ENCODE measurements at places on chromosomes 3 and 15. TPM values are rescaled to one million over a fixed set of nuclear protein-coding genes. Genes with fewer than 3 reads are reported as not detected.

Gene CGNL1
- 27.1 TPM for total RNA-seq

Gene SYNPR
- total RNA-seq = not detected

DNA sequence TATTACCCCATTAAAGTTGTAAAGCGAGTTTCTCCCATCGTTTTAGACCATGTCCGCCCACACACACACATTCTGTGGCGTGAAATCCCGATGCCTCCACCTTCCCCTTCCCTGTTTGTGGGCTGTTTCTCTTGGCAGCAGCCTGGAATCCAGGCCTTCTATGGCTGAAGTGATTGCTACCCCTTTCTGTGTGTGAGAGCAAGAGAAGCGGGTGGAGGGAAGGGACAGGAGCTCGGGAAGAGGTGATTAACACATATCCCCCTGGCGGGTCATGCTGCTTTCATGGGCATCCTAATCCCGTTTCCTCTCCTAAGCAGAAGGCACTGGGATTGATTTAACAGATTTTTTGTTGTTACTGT is 283.8 kb upstream of the RGMA start:
- no peak for DNase-seq

GRCh38 chr15:38053205-38053604 is 118.8 kb downstream of the TMCO5A start:
- DNase-seq = no peak

- no peak for DNase-seq
Observed at GRCh38 chr15:99556011-99556410, 9.8 kb upstream of the MEF2A start.

DNA sequence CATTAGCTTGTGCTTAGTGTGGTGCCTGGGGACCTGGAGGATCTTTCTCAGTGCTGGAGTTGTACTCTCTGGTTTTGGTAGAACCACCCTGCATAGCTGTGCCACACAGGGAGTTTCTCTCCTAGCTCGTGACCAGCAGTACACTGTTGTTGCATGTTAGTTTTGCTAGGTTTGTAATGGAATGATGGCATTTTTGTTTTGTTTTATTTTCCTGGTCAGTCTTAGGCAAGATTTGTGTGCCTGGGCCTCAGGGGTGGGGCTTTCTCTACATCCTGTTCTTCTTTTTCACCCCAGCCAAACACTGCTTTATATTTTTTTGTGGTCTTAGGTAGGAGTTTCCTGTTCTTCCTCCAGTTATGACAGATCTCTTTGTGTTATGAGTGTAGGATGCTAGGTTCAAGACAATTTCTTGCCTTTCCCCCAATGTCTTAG is 534.5 kb upstream of the KCNMB2 start:
- DNase-seq = no peak

DNA sequence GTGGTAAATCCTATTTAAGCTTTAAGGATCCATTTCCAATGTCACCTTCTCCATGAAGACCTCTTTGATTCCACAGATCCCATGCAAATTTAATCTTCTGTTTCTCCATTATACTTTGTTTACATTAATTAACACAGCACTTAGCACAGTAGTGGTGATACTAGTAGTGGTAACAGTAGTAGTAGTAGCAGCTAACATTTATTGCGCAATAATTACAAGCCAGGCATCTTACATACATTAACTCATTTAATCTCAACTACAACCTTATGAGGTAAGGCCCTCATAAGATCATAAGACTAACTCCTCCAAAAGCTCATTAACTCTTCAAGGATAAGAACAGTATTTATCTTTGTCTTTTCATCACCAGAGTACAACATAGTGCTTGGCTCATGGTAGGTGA is 54.8 kb upstream of the FSIP1 start:
- DNase-seq = no peak

DNA sequence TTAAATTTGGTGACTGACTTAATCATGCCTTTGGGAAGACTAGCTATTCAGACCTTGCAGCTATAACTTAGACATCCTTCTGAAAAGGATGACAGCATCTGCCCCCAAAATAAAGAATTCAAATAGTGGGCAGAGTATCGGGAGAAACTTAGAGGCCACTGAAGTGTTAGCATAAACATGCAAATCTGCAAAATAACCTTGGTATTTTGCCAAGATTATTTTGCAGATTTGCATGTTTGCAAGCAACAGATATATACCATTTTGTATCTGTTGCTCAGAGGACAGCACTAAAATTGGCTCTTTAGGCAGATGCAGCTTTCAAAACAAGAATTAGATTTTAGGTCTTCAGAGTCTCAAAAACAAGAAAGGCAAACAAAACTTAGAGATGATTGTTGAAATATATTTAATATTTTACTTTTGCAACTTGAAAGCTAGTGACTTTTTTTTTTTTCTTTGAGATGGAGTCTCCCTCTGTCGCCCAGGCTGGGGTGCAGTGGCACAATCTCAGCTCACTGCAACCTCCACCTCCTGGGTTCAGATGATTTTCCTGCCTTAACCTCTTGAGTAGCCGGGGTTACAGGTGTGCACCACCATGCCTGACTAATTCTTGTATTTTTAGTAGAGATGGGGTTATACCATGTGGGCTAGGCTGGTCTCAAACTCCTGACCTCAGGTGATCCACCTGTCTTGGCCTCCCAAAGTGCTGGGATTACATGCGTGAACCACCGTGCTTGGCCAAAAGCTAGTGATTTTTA is 47.8 kb downstream of the KBTBD8 start:
- no peak for DNase-seq

DNA sequence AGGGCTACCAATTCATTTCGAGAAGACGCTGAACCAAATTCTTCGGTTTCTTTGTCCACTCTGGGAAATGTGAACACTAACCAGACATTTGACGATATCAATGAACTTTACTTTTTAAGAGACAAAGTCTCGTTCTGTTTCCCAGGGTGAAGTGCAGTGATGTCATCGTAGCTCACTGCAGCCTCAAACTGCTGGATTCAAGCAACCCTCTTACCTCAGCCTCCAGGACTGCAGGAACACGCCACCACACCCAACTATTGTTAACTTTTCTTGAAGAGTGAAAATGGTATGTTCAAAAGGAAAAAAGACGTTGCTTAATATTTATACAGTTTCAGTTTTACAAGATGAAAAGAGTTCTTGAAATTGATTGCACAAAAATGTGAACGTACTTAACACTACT is 30.6 kb downstream of the MB21D2 start:
- DNase-seq = peak; percentile 58

DNA sequence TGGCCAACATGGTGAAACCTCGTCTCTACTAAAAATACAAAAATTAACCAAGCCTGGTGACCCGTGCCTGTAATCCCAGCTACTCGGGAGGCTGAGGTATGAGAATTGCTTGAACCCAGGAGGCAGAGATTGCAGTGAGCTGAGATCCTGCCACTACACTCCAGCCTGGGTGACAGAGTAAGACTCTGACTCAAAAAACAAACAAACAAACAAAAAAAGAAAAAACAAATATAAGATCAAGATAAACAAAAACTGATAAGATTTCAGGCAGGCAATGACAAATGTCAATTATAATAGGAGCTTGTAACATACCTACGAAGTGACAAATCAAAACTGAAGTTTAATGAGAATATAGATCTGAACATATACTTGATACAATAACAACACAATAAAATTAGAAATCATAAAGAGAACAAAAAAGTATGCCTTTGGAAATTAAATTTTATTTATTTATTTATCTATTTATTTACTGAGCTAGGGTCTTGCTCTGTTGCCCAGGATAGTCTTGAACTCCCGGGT is 70.4 kb downstream of the FAIM start:
- DNase-seq = no peak

Gene IGF2BP2
- total RNA-seq = 130 TPM

Gene CFAP100
- total RNA-seq = not detected

DNA sequence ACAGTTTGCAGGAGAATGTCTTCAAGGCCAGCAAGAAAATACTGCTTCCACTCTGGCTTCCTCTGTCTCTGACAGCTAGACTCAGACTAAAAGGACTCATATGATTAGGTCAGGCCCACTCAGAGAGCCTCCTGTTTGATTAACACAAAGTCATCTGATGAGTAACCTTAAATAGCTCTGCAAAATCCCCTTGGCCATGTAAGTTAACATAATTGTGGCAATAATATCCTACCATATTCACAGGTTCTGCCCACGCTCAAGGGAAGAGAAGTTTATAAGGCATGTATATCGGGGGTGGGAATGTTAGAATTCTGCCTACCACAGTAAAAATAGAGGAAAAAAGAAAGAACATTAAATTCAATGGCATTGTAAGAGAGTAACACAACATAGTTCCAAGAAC is 20.6 kb upstream of the HHATL start:
- no peak for DNase-seq

GRCh38 chr3:46087871-46088270 is 60.6 kb upstream of the XCR1 start:
- no peak for DNase-seq

DNA sequence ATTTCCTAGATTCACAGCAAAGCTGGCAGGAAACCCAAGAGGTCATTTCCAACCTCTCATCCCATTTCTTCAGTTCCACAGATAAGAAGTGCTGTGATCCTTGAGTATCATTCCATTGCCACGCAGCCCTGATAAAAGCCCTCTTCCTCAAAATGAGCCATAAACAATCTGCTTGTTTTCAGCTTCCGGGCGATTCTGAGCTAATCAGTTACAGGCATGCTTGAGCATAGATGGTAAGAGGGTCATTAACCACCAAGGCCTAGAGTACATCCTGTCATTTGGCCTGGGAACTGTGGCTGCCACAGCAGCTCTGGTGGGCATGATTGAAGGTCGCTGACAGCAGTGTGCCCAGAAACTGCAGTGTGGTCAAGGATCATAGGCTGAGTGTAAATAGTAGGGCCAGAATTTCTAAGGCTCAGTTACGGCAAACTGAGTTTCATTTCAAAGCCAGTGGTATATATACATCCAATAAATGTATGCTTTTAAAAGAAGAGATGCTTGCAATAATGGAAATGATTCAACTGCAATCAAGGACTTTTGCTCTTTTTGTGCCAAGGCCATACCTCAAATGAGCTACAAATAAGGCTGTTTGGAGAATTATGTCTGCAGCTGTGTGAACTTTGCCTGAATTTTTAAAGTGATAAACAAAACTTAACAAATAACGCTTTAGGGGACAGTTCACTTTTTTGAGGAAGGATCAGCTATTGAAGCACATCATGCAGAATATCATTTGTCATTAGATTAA is 47.3 kb downstream of the P3H2 start:
- DNase-seq = peak; percentile 25

Gene ACAN
- total RNA-seq = not detected

Gene MYZAP
- total RNA-seq = 8.1 TPM

DNA sequence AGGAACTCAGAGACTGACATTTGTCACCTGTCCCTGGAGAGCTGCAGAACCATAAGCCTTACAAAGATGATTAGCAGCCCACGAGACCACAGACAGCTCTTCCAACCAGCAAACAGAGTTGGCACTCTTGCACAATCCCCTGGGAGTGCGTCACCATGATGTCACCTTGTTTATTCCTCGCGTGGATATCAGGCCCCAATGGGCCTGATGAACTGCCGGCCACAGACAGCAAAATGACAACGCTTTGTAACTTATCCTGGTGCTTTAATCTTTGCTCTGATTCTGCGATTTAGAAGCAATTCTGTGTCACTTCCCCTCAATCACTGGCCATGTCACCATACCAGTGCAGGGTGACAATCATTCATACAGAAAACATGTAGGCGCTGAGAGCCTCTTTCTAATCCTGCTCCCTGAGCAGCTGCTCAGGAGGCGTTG is 89.2 kb downstream of the TAMM41 start:
- DNase-seq = no peak

GRCh38 chr3:122498152-122498551 is 16.6 kb downstream of the KPNA1 start:
- no peak for DNase-seq

- DNase-seq = no peak
Observed at GRCh38 chr3:129940086-129940485, 34.4 kb upstream of the TRH start.

DNA sequence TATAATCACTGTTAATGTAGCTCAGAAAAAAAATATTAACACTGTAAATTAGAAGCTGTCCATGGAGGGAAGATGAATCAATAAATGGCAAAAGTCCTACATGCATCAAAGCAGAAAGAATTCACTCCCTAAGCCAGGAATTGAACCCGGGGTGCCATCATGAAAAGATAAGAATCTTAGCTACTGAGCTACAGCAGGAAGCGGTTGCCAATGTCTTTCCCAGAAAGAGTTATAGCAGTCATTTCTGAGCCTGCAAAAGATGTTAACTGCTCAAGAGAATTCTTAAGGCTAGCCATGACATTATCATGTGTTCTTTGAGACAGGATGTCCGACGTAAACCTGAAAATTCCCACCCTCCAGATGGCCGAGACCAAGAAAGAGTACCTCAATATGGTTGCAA is 47.4 kb upstream of the MKRN3 start:
- DNase-seq = no peak

Gene SLC15A2
- total RNA-seq = 0.60 TPM

GRCh38 chr3:46575577-46576222 is 9.6 kb upstream of the LRRC2 start:
- DNase-seq = no peak

DNA sequence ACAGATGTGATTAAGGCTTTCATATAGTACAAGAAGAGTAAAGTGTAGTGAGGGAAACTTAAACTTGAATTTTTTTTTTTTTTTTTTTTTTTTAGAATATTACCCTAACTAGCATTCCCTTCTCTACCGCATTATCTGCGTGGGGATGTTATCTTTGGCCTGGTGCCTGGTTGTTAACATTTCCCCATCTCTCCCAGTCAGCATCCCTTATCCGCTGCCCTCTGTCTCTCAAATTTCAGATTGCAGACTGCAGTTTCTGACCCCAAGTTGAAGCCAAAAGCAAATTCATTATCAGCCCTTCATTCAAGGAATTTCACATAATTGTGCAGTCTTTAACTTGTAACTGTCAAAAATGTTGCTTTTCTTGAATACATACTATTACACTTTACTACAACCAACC is 353.0 kb downstream of the PLOD2 start:
- DNase-seq = peak; percentile 48

Gene PCSK6
- 0.72 TPM for total RNA-seq

GRCh38 chr3:100400419-100400779 is 490 bp downstream of the TOMM70 start:
- peak; percentile 57 for DNase-seq

- no peak for DNase-seq
Observed at GRCh38 chr3:101117465-101117864, 124.2 kb upstream of the ABI3BP start.

Gene ANXA2
- 2,636 TPM for total RNA-seq

DNA sequence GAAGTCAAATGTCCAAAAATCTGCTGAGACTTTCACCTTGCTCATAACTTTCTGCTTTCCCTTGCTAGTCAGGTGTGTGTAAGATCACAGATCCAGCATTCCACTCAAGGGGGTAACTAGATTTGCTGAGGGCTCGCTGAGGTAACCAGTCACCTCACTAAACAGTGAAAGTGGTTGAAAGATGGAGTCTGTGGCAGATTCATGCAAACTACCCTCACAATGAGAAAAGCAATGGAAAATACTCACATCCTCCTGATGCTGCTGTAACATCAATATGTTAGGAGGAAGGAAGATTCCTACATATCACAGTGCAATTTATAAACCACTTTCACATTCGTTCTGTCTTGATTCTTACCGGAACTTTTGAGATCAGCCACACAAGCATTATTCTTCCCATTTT is 174.3 kb upstream of the BCL6 start:
- no peak for DNase-seq

- DNase-seq = no peak
Observed at GRCh38 chr3:100665230-100665629, 44.1 kb upstream of the TFG start.
